ENCODE measurements at places on chromosomes 2 and 18. TPM values are rescaled to one million over a fixed set of nuclear protein-coding genes. Genes with fewer than 3 reads are reported as not detected.

The IL37 gene
- total RNA-seq, result not detected

The TYMS gene
- 19.4 TPM for total RNA-seq

The UGT1A3 gene
- total RNA-seq, result 4.1 TPM

The ALPP gene
- not detected for total RNA-seq

The EPAS1 gene
- 63.7 TPM for total RNA-seq

The PRKAG3 gene
- not detected for total RNA-seq

The LPIN2 gene
- total RNA-seq, result 56.0 TPM

The ZSWIM2 gene
- not detected for total RNA-seq

The L3MBTL4 gene
- 2.2 TPM for total RNA-seq

The MRO gene
- total RNA-seq, result not detected

The GCG gene
- not detected for total RNA-seq

The MOGAT1 gene
- not detected for total RNA-seq

The FSIP2 gene
- total RNA-seq, result under 0.01 TPM

The GAREM1 gene
- total RNA-seq, result 3.6 TPM

The RFTN2 gene
- under 0.01 TPM for total RNA-seq

GRCh38 chr18:54112356-54112755, 112.1 kb downstream of the MBD2 start:
- no peak for DNase-seq

DNA sequence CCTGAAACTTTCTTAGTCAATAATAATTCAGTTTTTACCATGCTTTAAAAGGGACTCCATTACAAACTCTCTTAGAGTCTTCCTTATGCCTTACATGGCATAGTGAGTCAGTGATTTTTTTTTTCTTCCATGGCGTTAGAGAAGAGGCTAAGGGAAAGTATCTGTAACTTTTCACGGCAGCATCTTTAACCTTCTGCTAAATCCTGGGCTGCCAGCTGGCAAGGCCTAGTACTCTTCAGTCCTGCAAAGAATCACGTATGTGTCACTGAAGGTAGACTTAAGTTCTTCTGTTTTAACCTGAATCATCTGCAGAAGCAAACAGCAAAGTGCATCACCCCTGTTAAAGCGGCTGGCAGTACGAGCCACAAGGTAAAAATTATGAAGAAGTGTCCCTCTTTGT, 286.3 kb upstream of the FN1 start:
- DNase-seq, result no peak

DNA sequence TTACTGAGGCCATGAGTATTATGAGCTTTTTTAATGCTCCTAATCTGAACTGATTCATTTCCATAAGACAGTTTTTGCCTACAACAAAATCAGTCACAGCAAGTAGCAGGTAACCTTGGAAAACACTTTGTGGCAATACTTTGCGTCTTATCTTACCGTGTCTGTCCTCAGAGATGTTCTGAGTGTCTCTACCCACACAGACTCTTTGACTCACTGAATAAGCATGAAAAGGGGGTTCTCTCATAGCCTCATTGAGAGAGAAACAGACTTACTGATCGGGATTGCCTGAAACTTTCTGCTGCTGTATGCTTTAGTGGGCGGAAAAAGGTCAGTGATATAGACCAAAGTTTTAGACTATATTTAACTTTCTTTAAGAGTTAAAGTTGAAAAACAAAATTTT, 92.6 kb downstream of the MYL12B start:
- no peak for DNase-seq

DNA sequence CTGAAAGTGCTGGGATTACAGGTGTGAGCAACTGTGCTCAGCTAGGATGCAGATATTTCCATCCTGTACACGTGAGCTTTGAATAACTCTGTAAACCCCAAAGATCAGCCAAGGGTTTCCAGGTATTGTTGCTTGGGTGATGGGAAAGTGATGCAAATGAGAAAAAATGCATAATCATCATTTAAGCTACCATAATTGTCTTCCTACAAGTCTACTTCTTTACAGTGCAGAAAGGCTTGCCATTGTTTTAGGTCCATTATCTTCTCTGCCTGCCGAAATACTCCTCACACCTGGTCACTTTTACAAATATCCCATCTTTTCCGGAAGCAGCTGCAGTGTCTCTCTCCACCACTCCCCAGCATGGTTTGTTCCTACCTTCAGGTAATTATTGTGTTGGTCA, 259.8 kb upstream of the CCDC68 start:
- no peak for DNase-seq

GRCh38 chr2:100214265-100214971, 72.0 kb upstream of the AFF3 start:
- no peak for DNase-seq

- DNase-seq, result no peak
Measured at GRCh38 chr2:171410101-171410500, 23.7 kb downstream of the METTL8 start.

DNA sequence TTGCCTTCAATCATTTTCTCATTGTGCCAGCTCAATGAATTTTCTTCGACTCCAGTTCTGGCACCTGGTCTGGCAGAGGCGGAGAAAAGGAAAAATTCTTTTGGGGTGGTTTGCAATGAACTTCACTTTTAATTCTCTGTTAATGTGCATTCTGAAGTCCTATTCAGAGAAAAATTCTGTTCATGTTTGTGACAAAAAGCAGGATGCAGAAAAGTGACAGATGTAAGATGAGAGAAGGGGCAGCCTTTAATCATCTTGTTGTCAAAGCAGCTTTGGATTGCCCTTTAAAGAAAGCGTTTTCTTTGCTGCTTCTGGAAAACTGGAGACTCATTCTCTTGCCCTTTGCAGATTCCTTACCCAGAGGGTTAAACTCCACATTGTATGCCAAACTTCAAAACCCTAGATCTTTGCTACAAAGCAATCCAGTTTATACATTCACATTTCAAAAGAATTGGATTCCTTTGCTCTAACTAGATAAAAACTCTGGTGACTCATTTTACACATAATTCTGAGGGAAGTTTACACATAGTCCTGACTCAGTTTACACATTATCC, 94.6 kb upstream of the CAVIN2 start:
- no peak for DNase-seq

DNA sequence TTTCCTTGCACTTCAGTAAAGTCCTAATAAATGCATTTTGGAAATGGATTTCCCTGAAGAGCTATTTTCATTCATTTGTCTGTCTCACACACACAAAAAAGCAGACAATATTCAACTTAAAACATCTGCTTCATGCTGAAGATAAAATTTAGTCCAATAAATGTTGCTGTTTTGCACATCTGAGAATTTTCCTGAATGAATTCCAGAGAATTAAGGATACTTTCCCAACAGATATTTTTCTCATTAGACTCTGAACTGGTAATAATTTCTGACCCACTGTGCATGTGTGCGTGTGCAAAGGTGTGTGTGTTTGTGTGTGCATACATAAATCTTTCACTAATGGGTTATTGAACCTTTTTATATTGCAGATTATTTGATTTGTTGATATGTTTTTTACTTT, 390.2 kb upstream of the TMEFF2 start:
- DNase-seq, result no peak

DNA sequence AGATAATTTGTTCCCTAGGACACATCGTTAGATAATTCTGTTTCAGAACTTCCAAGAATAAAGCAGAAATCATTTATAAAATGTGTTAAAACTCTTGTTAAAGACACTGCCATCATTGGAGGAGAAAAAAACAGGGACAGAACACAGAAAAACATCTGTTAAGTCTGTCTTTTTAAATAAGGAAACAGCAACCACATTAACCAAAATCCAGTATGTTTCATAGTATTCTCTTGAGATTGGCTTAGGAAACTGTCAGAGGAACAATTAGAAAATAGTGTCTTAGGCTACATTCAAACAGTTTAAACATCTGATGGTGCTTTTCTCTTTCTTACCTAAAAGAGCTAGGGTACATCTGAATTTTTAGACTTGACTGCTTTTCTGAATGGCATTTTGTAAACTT, 81.6 kb downstream of the PMS1 start:
- DNase-seq, result no peak

GRCh38 chr2:85175369-85176299, 42.4 kb downstream of the TCF7L1 start:
- no peak for DNase-seq

DNA sequence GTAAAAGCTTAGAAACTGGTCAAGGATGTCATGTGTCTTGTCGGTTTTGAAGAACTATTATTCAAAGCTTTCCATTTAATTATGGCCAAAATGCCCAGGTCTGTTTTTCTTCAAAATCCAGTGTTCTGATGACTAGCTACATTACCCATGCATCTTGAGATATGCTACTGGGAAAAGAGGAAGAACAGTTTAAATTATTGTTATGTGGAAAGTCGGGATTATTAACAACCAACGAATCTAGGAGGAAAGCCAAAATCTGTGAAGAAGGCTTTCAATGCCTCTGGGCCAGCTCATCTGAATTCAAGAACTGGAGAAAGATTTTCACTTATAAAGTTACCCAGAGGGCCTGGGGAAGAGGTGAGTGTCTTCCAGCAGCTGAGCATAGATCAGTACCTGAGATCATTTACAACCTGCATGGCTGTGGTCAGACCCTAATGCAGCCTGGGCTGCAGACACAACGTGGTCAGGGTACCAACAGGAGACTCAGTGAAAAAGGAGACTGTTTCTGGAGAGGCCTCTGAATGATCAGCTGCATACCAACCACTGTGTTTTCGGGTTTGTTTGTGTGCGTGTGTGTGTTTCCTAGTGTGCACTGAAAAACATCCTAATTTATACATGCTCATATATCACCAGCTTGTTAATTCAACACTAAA, 308.5 kb downstream of the NRXN1 start:
- DNase-seq, result no peak

- no peak for DNase-seq
Measured at GRCh38 chr2:97911206-97911921, 84.4 kb downstream of the TMEM131 start.

- no peak for DNase-seq
Measured at GRCh38 chr2:11011359-11011758, 99.6 kb downstream of the KCNF1 start.

DNA sequence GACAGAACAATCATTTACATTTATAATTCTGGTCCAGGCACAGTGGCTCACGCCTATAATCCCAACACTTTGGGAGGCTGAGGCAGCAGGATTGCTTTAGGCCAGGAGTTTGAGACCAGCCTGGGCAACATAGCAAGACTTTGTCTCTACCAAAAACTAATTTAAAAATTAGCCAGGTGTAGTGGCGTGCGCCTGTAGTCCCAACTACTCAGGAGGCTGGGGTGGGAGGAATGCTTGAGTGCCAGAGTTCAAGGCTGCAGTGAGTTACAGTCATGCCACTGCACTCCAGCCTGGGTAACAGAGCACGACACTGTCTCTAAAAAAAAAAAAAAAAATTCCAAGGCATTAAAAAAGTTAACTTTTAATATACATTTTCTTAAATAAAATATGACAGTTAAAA, 88.1 kb downstream of the PLEKHM3 start:
- peak; percentile 36 for DNase-seq

- no peak for DNase-seq
Measured at GRCh38 chr2:231467016-231467545, 2.8 kb upstream of the NCL start.

GRCh38 chr2:73937899-73938298, 11.2 kb downstream of the DGUOK start:
- DNase-seq, result no peak

- DNase-seq, result peak; percentile 39
Measured at GRCh38 chr18:67845035-67845434, 328.5 kb upstream of the DSEL start.

GRCh38 chr2:241081190-241081642, 20.9 kb downstream of the MTERF4 start:
- no peak for DNase-seq

DNA sequence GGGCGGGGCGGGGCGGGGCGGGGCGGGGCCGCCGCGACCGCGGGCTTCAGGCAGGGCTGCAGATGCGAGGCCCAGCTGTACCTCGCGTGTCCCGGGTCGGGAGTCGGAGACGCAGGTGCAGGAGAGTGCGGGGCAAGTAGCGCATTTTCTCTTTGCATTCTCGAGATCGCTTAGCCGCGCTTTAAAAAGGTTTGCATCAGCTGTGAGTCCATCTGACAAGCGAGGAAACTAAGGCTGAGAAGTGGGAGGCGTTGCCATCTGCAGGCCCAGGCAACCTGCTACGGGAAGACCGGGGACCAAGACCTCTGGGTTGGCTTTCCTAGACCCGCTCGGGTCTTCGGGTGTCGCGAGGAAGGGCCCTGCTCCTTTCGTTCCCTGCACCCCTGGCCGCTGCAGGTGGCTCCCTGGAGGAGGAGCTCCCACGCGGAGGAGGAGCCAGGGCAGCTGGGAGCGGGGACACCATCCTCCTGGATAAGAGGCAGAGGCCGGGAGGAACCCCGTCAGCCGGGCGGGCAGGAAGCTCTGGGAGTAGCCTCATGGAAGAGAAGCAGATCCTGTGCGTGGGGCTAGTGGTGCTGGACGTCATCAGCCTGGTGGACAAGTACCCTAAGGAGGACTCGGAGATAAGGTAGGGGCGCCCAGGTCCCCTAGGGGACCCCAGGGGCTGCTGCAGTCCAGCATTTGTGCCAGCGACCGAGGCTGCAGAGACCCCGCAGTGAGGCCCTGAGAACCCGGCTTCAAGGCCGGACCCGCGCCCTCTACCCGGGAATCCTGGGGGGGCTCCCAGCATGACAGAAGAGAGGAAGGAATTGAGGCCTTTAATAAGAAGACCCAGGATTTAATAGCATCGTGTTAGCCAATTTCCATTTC, at the start of gene KHK:
KHK (plus strand) TSS at position 49 of the 870 bp plus-strand sequence; CDS start at position 537, 488 bp downstream.
- DNase-seq, result no peak

DNA sequence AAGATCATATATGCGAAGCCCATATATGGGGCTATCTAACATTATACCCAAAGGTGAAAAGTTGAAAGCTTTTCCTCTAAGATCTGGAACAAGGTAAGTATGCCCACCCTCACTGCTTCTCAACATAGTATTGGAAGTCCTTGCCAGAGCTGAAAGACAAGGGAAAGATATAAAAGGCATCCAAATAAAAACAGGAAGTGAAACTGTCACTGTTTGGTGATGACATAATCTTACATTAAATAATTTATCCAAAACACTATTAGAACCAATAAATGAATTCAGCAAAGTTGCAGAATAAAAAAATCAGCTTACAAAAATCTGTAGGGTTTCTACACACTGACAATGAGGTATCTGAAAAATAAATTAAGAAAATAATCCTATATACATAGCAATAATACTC, 205.8 kb downstream of the INSIG2 start:
- DNase-seq, result no peak

- no peak for DNase-seq
Measured at GRCh38 chr2:27572439-27572838, 10.4 kb upstream of the ZNF512 start.

DNA sequence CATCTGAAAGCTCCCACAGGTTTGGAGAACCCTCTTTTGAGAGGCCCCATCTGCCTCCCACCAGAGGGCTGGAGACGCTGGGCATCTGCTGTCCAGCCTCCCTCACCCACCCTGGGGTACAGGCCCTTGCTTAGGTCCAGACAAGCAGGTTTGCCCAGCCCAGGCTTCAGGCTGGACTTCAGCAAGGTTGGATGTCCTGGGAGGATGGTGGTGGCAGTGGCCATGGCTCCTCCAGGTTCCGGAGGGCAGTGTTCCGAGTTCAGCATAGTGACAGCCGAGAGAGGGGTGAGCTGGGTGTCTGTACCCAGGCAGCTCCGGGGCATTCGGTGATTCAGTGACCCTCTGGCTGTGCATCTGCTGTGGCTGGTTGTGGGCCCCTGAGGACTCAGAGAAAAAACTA, 58.2 kb upstream of the HDAC4 start:
- no peak for DNase-seq
